ENCODE measurements at places on chromosomes 4 and X. TPM values are rescaled to one million over a fixed set of nuclear protein-coding genes. Genes with fewer than 3 reads are reported as not detected.

TLR8 gene
- total RNA-seq, result 0.46 TPM

DNA sequence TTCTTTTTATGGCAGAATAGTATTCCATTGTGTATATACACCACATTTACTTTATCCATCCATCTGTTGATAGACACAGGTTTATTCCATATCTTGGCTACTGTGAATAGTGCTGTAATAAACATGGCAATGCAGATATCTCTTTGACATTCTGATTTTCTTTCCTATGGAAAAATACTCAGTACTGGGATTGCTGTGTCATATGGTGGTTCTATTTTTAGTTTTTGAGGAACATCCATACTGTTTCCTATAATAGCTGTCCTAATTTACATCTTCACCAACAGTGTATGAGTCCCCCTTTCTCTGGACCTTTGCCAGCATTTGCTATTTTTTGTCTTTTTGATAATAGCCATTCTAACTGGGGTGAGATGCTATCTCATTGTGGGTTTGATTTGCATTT is 73.5 kb downstream of the GPAT3 start:
- DNase-seq, result no peak

SGMS2 gene
- total RNA-seq, result 3.5 TPM

- DNase-seq, result no peak
These were observed 12.2 kb downstream of the WDR1 start for GRCh38 chr4:10104211-10104990.

DNA sequence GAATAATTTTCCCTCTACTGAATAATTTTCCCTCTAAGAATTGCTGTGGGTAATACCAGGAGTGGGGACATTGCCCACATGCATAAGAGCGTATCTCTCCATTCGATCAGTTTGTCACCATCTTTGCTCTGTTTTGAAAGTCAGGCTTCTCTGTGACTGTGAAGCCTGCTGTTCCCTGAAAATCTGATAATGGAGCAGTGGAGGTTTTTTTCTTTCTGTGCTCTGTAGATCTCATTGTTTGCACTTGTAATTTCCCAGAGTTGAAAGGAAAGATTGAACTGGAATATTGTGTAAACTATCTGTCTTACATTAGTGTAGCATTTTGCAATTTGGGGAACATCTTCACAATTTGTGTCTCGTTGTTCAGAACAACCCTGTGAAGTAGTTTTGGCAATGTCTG is 4.3 kb downstream of the ZXDB start:
- no peak for DNase-seq

ADGRG2 gene
- total RNA-seq, result not detected

- no peak for DNase-seq
These were observed 519 bp downstream of the SLC25A4 start for GRCh38 chr4:185143601-185143969.

GRCh38 chrX:34656842-34657725 is at the start of gene TMEM47:
TSS of gene TMEM47 (minus strand) at chrX:34657285. CDS start at chrX:34657029, 256 bp downstream.
- no peak for DNase-seq

DDIT4L gene
- not detected for total RNA-seq

EMCN gene
- total RNA-seq, result not detected

MAGEC2 gene
- total RNA-seq, result not detected

GRCh38 chr4:78014889-78015886 is 41.9 kb upstream of the FRAS1 start:
- DNase-seq, result no peak

IL13RA1 gene
- total RNA-seq, result 3.1 TPM

- DNase-seq, result peak; percentile 54
These were observed 26.3 kb downstream of the RTL5 start for GRCh38 chrX:72105436-72105835.

AGA gene
- total RNA-seq, result 20.5 TPM

ADRA2C gene
- total RNA-seq, result not detected

DNA sequence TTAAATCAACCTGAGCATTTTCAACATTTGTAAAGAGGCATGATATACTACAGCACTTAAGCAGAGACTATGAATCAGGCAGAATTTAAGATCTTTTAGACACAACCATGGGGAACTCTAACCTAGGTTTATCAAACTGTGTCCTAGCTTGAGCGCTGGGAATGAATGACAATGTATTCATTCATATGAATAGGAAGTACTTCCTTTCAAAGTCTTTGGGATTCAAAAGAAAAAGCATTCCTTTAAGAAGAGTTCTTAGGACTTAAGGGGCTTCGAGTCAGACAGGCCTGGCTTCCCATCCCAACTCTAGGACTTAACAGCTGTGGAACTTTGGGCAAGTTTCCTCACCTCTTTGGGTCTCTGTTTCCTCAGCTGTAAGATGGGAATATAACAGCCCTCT is 104.6 kb downstream of the ANAPC4 start:
- DNase-seq, result no peak

GRCh38 chr4:175457956-175458355 is 354.1 kb downstream of the GPM6A start:
- no peak for DNase-seq

DNA sequence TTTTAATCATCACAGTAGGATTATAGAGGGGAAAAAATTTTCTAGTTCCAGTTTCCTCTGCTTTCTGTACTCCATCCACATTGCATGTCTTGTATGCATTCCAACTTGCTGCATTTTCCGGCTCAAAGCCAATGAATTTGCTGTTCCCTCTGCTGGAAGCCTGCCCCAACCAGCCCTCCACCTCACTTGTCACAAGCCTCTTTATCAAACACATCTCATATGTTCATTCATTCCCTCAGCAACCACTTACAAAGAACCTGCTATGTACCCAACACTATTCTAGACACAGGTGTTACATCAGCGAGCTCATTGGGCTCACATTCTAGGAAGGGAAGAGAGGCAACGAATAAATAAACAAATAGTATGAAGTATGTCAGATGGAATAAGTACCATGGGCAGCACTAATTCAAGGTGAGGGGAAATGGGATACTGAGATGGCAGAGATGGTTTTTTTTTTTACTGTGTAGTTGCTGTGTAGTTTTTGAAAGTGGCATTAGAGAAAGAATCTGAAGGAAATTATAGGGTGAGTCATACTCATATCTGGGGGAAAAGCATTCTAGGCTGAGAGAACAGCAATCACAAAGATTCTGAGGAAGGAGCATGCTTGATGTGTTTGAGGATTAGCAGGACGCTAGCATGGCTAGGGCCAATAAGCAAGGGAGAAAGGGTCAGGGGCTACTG is 332.5 kb downstream of the PDGFC start:
- DNase-seq, result no peak

DNA sequence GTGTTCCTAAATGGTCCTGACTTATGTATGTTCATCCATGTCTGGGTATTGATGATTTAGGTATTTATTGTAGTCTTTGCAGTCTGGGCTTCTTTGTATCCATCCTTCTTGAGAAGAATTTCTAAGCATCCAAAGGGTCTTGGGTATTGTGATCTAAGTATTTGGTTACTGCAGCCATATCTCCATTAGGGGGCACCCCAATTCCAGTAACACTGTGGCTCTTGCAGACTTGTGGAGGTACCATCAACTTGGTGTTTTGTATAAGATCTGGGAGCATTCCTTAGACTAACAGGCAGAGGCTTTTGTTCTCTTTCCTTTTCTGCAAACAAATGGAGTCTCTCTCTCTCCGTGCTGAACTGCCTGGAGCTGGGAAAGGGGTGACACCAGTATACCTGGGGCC is 113.7 kb upstream of the NEXMIF start:
- DNase-seq, result no peak

DNA sequence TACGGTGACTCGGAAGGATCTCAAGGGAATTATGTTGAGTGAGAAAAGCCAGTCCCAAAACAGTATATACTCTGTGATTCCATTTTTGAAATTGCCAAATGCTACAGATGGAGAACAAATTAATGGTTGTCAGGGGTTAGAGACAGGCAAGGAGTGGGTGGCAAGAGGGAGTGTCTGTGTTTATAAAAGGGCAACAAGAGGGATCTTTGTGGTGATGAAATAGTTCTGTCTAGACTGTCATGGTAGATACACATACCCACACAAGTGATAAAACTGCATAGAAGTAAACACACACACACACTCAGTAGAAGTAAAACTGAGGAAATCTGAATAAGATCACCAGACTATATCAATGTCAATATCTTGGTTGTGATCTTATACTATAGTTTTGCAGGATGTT is 92.7 kb downstream of the CD99L2 start:
- no peak for DNase-seq

TEX13B gene
- not detected for total RNA-seq

DNA sequence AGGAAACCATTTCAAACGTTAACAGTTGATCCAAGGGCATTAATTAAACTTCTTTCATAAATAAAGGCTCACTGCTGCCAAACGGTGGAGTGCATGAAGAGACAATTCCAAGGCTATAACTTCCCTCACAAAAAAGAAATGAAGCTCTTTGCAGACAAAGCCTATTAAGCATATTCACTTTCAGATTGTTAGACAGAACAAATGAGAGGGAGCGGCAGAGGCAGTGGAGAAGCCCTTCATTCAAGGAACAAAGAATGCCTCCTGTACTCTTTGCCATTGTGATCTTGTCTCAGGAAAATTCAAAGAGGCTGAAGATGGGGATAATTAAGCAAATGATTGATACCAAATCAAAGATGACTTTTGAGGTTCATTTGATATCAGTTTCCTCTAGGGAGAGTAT is 370.5 kb upstream of the FAT1 start:
- DNase-seq, result no peak

GRCh38 chrX:109826954-109827708 is 94.1 kb upstream of the ACSL4 start:
- DNase-seq, result no peak

DNA sequence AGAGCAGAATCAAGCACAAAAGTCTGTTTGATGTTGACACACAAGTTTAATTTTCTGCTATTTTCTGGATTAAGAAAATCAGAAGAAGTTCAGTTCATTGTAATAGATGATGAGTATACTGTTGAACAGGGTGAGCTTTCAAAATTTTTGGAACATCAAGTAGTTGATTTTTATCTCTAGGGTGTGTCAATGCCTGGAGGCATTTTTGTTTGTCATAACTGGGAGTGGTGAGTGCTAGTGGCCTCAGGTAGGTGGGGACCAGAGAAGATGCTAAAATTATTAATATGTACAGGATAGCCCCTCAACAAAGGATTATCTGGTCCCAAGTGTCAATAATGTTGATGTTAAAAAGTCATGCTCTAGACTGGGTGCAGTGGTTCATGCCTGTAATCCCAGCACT is 279.7 kb upstream of the GNPDA2 start:
- no peak for DNase-seq

DNA sequence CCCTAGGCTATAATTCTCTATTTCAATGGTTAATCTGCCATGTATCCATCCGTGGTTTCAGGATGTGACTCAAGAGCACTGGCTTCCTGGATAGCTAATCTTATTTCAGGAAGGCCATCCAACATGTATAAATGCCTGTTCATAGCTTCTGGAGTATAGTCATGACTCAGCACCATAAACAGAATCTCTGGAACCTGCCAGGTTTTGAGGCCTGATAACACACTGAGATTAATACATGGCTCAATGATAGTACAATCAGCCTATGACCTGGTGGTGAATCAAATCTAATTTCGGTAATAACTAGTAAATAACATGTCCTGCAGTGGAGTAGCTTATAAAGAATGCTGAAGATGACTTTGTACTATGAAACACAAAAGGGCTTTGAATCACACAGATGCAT is 5.7 kb upstream of the IL13RA2 start:
- no peak for DNase-seq

All from naive thymus-derived CD4-positive, alpha-beta T cell (primary cell).